AML-193 (cell line): ENCODE measurements at places on chromosomes 1 and 21.

DNA sequence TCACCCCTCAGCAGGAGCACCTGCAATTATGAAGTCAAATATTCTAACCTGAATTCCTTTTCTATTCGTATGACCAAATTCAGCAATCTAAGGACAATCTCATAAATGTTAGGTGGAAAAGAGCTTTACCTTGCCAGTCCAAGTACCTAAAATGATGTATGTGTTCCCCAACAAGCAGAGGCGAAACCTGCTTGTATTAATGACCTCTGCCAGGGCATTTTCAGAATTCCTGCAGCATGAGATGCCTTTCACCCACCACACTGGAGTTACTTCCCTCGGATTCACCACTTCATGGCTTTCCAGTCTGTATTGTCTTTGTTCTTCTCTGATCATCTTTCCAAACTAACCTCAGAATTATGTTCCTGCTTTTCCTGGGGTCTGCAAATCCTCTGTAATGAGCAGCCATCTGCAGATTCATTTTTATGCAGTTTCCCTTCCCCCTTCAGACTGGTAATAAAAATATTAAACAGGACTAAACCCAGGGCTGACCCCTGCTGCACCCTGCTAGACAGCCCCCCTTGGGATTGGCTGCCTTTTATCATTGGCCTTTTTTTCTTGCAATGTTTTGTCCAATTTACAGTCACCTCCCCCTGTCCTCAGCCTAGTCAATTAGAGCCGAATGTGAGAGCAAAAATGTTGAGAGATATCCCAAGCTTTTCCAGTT lies 26.6 kb upstream of the CASQ2 start:
- no peak for DNase-seq

- DNase-seq = no peak
These were observed 18.8 kb upstream of the CASZ1 start for GRCh38 chr1:10814976-10815857.

GRCh38 chr1:204142032-204142974 lies 9.5 kb downstream of the ETNK2 start:
- DNase-seq = no peak

DNA sequence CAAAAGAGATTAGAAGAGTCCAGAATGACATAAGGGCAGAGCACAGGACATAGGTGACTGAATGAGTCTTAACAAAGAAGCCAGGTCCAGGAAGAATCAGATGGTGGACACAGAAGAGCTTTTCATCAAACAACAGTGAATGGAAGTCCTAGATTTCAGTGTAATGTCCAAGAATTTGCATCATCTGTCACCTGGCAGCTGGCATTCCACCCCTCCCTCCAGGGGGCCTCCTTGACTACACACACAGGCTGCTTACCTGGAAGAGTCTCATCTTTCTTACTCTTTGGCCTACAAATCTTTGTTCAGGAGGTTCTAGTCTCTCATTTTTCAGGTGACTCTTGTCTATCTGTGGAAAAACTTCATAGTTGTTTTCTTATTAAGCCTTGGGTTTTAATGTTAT lies 36.2 kb downstream of the GORAB start:
- no peak for DNase-seq

GRCh38 chr1:66271216-66271903 lies 262.6 kb upstream of the SGIP1 start:
- no peak for DNase-seq

- no peak for DNase-seq
These were observed 940 bp upstream of the PRKCZ start for GRCh38 chr1:2049225-2049717.

DNA sequence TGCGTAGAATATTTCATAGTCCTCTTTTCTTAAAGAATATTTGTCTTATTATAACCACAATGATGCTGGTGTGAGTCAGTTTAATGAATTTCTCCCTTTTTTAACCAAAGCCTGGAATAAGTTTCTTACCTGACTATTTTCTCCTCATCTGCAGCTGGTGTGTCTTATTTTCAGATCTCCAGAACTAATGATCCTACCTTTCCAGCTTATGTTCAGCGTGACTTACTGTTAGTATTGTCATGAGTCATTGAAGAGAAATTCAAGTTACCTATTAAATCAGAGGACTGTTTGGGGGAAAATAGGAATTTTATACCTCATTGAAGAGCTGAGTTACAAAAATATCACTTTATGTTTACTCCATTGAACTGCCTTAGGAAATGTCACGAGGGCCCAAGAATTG lies 482.1 kb downstream of the RWDD3 start:
- no peak for DNase-seq

DNA sequence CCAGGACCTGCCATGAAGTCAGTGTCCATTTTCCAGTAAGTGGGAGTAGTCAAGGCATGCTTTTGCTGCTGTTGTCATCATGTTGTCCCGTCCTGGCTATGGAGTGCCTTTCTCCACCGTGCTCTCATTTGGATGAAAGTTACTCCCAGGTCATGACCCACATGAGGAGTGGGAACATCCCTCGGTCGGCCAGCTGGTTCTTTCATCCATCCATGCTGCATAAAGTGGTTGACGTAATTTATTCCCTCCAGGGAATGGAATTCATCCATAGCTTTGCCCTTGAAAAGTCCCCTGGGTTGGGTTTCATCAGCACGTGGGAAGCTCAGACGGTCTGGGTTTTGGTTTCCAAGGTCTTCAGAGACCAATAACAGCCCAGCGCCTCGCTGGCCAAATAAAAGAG lies 11.6 kb downstream of the PLA2G2A start:
- no peak for DNase-seq

DNA sequence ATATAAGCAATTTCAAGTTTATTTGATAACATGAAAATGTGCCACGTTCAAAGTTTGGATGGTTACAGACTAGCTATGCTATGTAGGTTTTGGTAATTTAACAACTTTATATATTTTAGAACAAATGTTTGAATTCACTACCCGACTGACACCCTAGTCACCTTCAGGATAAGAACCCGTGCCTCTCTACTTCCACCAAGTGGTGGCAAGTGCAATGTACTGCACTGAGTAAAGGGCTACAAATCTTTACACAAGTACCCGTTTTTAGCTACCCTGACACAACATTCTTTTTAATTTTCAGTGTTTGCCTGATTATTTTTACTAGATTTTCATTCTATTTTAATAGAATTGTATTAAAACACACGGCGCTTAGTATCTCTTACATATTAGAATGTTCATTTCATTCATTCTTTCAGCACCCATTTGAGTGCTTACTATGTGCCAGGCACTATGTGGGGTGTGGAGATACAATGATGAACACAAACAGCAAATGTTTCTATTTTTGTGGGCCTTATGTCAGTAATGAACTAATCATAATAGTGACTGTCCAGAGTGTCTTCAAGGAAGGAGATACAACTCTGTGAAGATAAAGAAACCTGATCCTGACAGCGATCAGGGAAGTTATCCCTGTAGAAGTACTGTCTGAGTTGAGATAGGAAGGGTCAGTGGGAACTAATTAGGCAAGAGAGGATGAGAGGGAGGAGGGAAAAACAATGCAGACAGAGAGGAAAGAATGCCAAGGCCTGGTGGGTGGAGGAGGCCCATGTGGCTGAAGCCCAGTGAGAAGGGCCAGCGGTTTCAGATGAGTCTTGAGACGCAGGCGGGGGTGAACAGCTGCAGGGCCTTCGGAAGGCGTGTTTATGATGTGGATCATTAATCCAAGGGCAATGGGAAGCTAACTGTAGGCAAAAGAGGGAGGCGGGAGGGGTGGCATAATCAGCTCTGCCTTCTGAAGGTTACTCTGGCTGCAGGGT lies 3.8 kb downstream of the LCA5L start:
- DNase-seq = peak; percentile 72

GRCh38 chr1:169395955-169396354 lies 28.0 kb downstream of the BLZF1 start:
- no peak for DNase-seq

GRCh38 chr1:184708084-184708676 lies 46.5 kb downstream of the EDEM3 start:
- DNase-seq = no peak

- no peak for DNase-seq
These were observed 32.1 kb downstream of the URB2 start for GRCh38 chr1:229657993-229658755.

DNA sequence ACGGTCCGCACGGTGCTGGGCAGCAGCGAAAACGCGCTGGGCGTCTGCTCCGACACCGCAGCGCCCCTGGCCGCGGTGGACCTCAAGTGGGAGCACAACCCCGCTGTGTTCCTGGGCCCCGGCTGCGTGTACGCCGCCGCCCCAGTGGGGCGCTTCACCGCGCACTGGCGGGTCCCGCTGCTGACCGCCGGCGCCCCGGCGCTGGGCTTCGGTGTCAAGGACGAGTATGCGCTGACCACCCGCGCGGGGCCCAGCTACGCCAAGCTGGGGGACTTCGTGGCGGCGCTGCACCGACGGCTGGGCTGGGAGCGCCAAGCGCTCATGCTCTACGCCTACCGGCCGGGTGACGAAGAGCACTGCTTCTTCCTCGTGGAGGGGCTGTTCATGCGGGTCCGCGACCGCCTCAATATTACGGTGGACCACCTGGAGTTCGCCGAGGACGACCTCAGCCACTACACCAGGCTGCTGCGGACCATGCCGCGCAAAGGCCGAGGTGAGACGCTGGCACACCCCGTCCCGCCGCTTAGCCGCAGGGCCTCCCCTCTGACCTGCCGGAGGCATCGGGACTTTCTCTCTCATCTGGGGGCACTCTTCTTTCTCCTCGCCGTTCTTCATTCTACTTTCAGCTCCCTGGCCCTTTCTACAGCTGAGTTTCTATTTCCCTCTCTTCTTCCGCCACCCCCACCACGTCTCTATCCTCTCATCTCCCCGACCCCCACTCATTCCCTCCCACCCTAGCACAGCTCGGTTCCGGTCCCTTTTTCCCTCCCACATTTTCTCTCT lies 1.0 kb downstream of the NPR1 start:
- DNase-seq = no peak

GRCh38 chr1:227792216-227793078 lies 23.0 kb upstream of the PRSS38 start:
- DNase-seq = no peak

- no peak for DNase-seq
These were observed 21.0 kb upstream of the ERRFI1 start for GRCh38 chr1:8047112-8047511.

DNA sequence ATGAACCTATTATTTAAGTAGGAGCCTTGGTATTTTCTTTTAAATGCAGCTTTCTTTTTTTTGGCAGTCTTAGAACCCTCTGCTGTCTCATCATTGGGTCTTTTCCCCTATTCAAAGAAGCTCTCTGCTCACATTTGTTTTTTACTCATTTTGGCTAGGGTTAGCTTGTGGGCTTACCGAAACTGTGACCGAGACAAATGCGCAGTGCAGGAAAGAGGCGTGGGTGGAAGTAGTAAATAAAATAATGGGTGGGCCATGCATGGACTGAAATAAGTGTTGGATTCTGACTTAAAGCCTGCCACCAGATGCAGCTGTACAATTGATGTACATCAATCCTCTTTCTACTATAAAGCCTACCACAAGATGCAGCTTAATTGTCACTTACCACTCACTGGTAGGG lies 14.7 kb downstream of the XPR1 start:
- no peak for DNase-seq

- DNase-seq = no peak
These were observed 42.0 kb upstream of the SCCPDH start for GRCh38 chr1:246681900-246682895.

DNA sequence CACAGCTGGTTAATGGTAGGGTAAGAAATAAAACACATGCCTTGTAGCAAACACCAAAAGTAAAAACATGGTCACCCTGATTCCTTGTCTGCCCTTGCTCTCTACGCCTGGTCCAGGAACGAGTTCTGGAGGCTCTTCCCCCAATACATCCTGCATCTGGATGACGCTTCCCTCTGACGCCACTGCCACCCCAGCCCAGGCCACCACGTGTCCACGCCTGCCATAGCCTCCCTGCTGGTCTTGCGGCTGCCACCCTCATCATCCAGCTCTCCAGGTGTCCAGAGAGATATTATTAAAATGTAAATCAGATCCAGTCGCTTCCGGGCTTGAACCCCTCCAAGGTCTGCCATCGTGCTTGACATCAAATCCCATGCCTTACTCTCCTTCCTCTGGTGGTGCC lies 39.3 kb downstream of the IGSF21 start:
- no peak for DNase-seq

- no peak for DNase-seq
These were observed 276.8 kb upstream of the GREM2 start for GRCh38 chr1:240888787-240889048.

DNA sequence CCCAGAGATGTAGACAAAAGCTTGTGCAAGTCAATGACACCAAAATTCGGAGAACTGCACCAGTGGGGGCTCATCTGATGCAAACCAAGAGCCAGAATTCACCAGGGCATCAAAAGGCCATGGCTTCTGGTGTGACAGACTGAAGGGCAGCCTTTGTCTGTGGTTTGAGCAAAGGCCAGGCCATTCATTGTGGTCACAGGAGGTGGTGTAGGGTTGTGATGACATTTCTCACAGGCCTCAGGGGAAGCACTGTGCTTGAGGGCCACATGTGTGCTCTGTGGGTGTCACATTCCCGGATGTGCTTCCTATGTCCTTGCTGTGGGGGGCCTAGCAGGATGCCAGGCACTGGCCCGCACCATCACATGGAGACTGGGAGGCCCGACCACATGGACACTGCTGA lies 22.5 kb upstream of the KCNE1 start:
- DNase-seq = peak; percentile 83

DNA sequence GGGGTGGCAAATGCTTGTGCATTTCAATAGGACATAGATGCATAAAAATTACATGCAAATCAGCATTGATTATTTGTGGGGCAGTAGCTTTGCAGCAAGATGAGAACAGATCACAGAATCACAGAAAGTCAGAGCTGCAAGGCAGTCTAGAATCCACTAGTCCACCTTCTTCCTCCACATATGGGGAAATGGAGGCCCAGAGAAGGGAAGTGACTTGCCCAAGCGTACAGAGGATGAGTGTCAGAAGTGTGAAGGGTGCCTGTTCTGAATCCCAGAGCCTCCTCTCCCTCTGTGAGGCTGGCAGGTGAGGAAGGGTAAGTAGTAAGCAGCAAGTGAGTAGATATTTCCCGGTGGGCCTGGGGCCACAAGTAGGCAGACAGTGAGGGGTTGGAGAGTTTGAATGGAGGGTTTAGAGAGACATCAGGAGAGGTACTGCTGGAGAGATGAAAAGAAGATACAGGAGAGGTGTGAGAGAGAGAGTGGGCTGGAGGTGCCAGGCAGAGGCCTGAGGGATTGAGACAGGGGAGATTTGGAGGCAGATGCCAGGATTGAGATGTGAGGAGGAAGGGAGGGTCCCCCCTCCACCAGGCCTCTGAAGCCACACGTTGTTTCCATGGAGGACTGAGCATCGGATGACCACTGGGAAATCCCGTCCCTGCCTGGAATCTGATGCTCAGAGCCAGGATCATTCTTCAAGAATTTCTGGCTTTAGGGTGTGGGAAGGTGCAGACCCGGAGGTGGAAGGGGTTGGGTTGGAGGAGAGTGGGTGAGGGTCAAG lies 4.8 kb upstream of the MYOG start:
- DNase-seq = no peak

- no peak for DNase-seq
These were observed 102.7 kb upstream of the TTC34 start for GRCh38 chr1:2904191-2904590.

- no peak for DNase-seq
These were observed 466.5 kb downstream of the NCAM2 start for GRCh38 chr21:21464684-21465083.

GRCh38 chr1:51190961-51191360 lies 45.1 kb upstream of the RNF11 start:
- peak; percentile 25 for DNase-seq

GRCh38 chr1:8497210-8497819 lies 179.4 kb downstream of the SLC45A1 start:
- DNase-seq = peak; percentile 77
